Stimulated activated CD8-positive, alpha-beta memory T cell treated with anti-CD3 and anti-CD28 coated beads, Interleukin-4, amount 100 ng/mL, for 4 hours (primary cell): ENCODE measurements at places on chromosomes 1 and 21.

DNA sequence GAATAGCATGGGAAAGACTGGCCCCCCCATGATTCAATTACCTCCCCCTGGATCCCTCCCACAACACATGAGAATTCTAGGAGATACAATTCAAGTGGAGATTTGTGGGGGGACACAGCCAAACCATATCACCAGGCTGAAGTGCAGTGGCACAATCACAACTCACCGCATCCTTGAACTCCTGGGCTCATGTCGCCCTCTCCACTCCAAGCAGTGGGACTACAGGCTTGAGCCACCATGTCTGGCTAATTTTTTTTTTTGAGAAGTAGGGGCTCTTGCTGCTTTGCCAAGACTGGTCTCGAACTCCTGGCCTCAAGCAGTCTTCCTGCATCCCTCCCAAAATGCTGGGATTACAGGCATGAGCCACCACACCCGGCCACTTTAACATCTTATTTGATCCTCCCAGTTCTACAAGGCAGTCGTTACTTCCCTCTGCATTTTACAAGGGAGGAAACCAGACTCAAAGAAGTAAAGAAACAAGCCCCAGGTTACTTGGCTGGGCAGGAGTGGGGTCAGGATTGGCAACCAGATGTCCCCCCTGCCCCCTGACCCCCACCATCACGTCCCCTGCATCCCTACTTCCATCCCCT, 26.9 kb upstream of the ACTL8 start:
- DNase-seq = no peak

DNA sequence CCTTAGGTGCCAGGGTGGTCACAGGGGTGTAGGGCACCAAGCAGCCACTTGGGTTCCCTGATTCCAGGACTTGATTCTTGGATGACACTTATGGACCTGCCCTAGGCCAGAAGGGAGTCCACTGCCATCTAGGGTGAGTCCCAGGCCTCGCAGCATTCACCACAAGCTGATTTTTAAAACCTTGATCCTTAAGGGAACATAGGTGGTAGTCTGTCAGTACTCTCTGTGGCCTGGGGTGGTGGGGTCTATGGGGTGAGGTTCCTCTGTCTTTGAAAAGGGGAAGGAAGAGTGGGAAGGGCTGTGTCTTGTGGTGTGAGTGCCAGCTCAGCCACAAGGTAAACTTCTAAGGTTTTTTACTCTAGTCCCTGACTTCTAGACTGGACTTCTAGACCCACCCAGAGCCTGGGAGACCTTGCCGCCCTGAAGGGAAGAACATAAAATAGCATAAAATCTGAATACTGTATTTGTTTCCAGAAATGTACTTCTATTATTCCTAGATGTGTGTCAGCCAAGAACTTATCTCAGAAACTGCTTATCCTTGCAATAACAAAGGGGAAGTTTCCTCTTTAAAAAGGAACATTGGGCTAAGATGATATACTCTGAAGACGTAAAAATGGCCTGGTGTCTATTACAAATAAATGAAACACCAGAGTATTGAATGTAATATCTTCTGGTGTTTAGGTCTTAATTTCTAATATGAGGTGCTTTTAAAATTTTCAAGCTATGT, 757.3 kb downstream of the LTN1 start:
- no peak for DNase-seq

- DNase-seq = no peak
These were observed 68.6 kb downstream of the ADGRL2 start for GRCh38 chr1:81869307-81869706.

DNA sequence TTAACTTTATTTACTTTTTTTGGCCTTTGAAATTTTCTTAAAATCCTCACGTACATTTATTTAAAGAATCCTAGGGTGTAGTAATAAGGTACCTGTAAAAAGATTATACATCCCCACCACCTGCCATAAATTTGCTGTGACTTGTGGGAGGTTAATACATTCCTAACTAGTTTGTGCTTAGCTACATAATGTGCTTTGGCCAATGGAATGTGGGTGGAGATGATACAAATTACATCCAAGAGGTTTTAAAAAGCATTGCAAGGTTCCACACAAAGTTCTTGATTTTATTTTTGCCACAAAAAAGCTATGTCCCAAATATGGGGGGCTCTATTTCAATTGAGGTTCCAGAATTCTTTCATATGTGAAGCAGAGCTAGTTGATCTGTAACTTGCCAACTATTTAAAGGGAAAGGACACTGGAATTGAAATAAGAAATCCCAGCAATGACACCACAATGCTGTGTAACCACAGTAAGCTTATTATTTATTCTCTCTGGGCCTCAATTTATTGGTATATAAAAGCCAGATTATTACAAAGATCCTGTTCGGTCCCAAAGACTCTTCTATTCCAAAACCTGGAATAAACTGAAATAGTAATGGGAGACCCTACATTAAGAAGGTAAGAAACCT, 15.7 kb downstream of the ASPM start:
- no peak for DNase-seq

DNA sequence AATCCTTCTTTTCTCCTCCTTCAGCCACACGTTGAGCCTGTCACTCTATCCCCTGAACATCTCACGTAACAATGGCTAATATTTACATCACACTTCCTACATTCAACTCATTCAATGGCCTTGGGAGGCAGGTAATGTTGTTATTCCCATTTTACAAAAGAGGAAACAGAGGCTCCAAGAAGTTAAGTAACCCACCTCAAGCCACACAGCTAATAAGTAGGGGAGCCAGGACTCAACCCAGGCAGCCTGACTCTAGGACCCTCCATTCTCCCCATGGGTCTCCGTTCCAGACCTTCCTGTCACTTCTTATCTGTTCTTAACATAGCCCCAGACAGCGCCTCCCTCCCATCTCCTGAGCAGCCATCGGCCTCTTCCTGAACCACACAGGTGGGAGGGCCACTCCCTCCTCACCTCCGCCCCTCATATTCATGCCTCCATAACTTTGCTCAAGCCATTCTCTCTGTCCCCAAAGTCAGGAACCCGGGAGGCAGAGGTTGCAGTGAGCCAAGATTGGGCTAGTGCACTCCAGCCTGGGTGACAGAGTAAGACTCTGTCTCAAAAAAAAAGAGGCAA, 2.2 kb downstream of the PADI4 start:
- DNase-seq = no peak

GRCh38 chr1:111733183-111733991, 5.8 kb downstream of the INKA2 start:
- DNase-seq = no peak

- no peak for DNase-seq
These were observed 2.0 kb upstream of the B3GALT5 start for GRCh38 chr21:39610703-39611102.

- no peak for DNase-seq
These were observed 89.5 kb downstream of the XCL2 start for GRCh38 chr1:168454211-168454815.

DNA sequence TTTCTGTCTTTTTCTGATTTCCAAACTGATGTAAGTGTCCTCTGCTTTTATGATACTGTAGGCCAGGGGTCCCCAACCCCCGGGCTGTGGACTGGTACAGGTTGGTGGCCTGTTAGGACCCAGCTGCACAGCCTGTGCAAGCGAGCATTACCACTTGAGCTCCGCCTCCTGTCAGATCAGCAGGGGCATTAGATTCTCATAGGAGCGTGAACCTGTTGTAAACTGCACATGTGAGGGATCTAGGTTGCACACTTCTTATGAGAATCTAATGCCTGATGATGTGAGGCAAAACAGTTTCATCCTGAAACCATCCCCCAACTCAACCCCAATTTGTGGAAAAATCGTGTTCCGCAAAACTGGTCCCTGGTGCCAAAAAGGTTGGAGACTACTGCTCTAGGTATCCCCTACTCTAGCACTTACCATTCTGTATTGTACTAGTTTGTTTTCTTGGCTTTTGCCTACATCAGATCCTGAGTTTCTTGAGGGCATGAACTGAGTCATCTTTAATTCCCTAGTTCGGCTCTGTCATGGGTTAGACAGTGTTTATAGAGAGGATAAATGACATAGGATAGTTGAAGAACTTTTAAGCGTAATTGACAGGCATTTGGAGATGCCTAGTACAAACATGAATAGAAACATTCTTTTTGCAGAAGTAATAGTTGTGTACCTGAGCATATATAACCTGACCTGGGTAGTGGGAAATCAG, 4.1 kb downstream of the ABCD3 start:
- DNase-seq = no peak

DNA sequence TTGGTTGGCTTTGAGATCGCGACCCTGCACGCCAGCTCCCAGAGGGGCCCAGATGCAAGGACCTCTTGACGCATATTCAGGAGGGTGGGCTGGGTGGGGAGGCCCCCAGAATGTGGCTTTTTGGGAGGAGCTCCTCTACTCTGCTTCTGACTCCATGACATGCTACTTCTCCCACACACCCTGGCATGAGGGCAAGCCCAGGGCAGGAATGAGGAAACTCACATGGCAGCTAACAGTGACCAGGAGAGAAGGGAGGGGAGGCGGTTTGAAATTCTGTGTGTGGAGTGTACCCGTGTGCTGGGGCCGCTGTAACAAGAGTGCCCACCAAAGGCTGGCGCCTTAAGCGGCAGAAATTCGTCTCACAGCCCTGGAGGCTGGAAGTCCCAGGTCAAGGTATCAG, 61.3 kb upstream of the GPR153 start:
- DNase-seq = no peak

GRCh38 chr1:58979086-58979485, 195.2 kb upstream of the JUN start:
- no peak for DNase-seq

- DNase-seq = no peak
These were observed 7.1 kb upstream of the PRKCZ start for GRCh38 chr1:2042830-2043773.

DNA sequence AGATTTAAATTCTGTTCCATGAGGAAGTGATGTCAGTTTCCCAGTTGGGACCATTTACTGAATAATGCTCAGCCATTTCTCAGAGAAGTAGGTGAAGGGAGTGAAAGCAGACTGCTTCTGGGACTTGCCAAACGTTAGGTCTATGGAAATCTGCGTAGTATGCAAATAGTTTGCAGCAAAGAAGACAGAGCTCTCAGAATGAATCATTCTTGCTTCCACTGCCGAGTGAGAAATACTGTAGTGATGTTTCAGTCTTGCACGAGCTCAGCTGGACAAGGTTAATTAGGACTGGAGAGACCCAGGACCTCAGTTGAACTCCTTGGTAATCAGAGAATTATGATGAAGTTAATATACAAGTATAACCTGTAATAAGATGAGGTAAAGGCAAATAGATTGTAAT, 317.7 kb upstream of the DAB1 start:
- no peak for DNase-seq

DNA sequence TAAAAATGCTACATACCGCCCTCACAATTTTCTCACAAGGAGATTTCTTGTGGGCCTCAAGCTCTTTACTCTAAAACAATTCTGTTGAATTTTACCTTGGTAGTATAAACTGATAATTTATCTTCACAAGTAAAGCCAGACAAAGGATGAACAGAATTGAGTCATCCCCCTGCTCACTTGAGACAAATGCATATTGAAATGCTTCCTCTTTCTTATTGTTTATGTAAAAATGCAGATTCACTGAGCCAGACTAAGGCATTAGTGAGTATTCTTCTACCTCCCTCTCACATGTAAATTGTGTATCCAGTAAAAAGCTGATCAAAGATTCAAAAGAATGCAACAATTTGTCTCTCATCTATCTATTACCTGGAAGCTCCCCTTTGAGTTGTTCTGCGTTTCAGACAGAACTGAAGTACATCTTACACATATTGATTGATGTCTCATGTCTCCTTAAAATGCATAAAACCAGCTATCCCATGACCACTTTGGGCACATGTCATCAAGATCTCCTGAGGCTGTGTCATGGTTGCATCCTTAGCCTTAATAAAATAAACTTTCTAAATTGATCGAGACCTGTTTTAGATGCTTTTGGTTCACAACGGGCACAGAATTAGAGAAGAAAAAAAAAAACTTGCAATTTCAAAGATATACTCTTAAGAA, 743.1 kb upstream of the B3GALT2 start:
- no peak for DNase-seq

DNA sequence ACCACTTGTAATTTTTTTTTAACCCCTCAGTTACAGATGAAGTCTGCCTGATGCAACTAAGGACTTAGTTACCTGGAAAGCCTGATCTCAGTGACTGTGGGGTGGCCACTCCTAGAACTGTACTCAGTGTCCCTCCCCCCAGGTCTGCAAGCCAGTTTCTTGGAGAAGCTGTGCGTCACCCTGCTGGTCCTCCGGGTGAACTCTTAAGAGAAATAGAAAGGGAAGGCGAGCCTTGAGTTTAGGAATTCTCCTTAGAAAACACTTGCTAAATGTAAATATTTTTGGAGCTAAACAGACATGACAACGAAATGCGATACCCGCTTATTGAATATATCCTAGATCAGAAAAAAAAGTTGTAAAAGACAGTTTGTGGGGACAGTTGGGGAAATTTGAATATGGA, 730 bp downstream of the SLC16A4 start:
- DNase-seq = no peak

DNA sequence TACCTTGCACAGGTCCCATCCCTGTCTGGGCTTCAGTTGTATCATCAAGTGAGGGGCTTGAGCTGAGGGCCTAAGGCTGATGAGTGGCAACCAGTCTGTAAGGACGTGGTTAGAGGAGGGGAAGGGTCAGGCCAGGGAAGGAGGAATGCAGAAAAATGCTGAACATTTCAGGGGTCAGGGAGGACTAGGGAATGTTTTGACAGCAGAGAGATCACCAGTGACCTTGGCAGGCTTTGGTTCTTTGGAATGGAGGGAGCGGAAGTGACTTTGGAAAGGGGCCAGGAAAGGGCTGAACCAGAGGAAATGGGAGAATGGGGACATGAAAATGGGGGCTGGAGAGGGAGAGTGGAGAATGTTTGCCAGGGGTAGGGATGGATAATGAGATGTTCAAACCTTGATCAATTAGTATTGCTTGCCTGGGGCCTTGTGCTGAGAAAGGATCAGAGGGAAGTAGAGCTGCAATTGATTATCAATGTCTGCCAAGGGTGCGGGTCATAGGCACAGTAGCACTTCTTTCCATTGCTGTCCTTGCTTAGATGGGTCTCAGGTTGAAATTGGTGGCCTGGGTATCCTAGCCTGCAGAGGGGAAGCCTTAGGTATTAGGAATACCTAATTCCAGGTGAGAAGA, 7.4 kb downstream of the LDLRAP1 start:
- DNase-seq = no peak

DNA sequence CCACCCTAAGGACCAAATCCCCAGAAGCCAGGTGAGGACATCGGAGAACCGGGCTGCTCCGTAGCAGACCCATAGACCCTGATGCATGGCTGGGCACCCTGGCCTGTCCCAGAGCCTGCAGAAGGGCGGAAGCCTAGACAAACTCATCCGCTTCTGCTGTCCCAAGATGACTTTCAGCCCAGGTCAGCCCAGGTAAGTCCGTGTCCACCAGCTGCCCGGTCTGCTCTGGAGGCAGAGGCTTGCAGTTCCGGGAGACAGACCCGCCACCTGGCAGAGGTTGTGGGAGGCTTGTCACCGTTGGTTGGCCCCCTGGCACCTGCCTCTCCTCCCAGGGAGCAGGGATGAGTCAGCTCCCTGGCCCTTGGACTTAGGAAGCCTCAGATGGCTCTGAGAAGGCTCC, 22.8 kb upstream of the POFUT2 start:
- DNase-seq = no peak

DNA sequence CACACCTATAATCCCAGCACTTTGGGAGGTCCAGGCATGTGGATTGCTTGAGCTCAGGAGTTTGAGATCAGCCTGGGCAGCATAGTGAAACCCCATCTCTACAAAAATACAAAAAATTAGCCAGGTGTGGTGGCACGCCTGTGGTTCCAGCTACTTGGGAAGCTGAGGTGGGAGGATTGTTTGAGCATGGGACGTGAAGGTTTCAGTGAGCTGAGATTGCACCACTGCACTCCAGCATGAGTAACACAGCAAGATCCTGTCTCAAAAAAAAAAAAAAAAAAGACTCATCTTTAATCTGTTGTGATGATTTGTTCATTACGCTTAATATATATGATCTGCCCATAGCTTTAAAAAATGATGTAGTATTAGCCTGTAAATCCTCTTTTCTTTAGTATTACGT, 44.0 kb downstream of the OR10J1 start:
- DNase-seq = no peak
